ENCODE measurements at places on chromosomes 7 and 10.
A peak's percentile ranks its signal among the peaks of the same experiment; 100 is the strongest.

DNA sequence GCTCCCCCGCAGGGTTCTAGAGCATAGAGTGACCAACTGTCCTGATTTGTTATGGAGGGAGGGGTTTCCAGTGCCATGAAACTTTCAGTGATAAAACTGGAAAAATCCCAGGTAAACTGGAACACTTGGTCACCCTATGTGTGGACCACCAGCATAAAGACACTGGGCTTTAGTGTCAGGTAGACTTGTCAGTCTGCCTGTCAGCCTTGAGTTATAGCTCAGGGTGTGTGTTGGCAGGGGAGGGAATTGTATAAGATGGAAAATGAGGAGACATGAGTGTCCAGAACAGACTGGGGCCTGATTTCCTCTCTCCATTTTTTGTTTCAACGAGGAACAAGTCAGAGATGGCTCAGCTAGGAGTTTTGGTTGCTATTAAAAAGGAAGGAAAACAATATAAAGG is 10.2 kb upstream of the EFCAB10 start:
- DNase-seq = no peak

DNA sequence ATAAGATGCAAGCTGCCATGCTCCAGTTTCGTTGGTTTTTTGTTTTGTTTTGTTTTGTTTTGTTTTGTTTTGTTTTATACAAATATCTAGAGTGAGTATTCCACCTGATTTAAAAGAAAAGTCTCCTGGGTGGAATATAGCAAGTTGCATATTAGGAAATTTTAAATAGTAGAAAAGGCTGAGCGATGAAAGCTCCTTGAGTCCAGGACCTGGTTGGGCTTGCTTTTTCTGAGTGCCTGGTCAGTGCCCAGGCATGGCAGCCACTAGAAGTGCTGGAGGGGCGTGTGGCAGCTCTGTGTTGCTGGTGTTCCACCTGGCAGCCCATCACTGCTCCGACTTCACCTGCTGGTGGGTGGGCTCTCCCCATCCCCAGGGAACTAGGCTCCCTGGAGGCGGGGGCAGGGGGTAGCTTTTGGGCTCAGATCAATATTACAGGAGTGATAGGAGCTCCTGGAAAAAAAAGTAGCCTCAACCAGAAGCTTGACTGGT is 8.0 kb downstream of the COL17A1 start:
- DNase-seq = no peak

DNA sequence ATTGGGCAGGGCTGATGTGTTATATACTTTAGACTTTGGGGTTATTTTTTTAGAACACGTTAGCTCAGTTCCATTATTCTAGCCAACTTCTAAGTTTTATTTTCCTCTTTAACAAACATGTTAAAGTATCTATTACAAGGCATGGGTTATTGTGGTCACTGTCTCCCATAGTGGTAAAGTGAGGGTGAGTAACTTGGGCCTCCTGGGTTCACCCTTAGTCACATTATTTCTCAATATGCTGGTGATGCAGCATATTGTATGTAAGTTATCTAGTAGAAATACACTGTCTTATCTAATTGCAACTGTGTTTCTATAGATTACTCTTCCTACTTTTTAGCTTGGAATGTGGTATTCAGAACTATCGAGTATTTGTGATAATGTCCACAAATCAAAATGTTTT is 65.9 kb downstream of the BBS9 start:
- DNase-seq = no peak

DNA sequence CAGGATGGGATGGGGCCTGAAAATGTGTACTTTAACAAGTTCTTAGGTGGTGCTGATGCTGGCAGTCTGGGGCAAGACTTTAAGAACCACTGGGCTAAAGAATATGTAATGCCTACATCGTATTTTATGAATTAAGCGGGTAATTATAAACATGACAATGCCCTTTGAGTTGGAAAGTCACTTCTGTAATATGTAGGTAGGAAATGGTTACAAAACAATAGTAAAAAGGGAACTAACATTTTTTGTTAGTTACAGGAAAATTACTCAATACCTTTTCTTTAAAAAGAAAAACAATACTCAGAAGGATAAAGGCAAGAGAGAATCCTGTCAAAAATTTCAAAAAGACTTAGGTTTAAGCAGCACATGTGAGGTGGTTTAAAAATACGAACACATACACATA is 48.3 kb upstream of the STEAP4 start:
- DNase-seq = no peak

GRCh38 chr7:140304191-140304799 is 94.0 kb downstream of the SLC37A3 start:
- DNase-seq = no peak

GRCh38 chr7:935164-935873 is 19.2 kb downstream of the ADAP1 start:
- DNase-seq = no peak

GRCh38 chr10:6558272-6558671 is 21.8 kb downstream of the PRKCQ start:
- DNase-seq = no peak

DNA sequence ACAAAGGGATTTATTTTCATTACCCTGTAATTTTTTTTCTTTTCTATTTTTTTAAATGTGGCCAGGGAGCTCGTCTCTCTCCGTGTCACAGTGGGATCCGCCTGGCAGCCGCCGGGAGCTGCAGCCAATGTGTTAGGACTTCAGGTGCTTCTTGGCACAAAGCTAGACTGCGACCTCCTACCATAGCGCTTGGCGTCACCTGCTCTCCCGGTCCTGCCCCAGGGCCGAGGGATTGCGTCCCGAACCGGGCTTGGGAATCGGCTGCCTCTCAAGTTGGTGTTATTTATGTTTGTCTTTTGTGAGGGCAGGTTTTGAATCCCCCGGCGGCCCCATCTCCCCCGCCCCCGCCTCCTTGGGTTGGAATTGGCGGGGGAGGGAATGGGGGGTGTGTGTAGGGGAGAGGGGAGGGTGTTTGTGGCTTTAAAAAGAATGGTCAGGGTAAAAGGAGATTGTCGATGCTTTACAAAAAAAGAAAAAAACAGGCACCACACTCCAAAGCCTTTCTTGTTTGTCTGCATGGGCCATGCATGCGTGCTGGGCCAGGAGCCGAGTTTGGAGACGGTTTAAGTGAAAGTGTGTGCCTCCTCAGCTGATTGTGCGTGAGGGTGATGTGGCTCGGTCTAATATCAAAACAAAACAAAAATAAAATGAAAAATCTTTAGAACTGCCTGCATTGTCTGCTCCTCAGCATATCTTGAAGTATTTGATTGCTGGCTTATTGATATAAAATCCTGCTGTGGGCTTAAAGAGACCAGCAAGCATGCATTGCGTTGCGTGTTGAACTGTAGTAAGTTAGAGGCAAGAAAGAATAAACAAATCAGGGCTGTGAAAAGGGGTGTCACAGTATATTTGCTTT is 1.2 kb downstream of the PPP1R9A start:
- DNase-seq = peak; percentile 74

GRCh38 chr7:79820387-79820786 is 314.2 kb upstream of the GNAI1 start:
- DNase-seq = peak; percentile 93

DNA sequence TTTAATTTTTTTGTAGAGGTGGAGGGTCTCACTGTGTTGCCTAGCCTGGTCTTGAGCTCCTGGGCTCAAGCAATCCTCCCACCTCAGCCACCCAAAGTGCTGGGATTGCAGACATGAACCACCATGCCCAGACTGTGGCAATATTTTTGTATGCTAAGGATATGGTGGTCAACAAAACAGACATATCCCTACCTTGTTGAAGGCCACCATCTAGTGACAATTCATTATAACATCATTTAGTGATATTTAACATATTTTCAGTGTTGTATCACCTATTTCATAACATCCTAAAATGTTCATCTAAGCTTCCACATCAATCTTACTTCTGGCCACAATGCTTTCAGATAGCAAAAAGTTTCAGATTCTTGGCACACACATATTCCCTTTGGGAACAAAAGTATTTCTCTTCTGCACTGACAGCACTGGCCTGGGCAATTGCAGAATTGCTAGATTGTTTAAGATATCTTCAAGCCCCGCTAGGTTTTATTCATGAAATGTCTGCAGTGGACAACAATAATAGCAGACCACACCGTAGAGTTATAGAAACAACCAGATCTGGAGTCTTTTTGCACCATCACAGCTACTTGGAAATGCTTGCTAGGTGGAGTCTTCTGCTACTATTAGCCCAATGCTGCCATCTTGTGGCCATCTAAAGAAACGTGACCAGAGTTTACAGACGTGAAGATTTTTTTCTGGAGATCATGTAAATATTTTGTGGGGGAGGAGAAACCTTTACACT is 58.4 kb downstream of the DNAJC12 start:
- peak; percentile 87 for DNase-seq

DNA sequence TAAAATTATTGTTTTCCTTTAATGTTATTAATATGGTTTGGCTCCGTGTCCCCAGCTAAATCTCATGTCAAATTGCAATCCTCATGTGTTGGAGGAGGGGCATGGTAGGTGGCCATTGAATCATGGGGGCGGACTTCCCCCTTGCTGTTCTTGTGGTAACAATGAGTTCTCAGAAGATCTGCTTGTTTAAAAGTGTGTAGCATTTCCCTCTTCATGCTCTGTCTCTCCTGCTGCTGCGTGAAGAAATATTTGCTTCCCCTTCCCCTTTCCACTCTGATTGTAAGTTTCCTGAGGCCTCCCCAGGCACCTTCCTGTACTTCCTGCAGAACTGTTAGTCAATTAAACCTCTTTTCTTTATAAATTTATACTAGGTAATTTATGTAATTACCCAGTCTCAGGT is 27.5 kb downstream of the VIM start:
- DNase-seq = no peak

DNA sequence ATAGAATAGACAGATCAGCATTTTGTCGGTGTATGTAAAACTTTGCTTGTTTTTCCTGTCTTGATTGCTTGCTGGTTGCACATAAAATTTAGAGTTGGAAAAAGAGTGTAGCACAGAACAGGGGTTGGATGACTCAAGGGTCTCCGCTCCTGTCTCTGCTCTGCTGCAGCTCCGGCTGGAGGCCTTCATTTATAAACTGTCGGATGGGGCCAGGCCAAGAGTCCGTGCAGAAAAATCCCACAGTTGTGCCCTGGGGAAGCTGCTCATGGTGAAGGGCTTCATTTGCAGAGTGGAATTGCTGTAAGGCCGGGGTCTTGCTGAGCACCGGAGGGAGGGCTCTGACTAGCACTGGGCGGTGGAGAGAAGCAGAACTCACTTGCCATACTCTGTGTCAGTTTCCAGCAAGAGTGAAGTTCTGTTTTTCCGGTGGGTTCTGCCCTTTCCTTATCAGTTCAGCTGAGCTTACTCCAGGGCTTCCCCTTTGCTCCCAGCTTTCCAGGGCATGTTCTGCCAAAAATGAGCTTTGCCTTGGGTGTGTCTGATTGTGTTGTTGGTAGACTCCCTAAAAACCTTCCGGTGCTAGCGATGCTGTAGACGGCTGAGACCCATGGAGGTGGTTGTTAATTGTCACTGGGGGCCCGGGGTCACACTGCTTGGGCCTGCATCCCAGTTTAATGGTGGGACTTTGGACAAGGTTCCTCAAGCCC is 67.2 kb downstream of the CAMK1D start:
- DNase-seq = no peak

GRCh38 chr7:68783684-68784083 is 814.6 kb upstream of the AUTS2 start:
- DNase-seq = no peak

DNA sequence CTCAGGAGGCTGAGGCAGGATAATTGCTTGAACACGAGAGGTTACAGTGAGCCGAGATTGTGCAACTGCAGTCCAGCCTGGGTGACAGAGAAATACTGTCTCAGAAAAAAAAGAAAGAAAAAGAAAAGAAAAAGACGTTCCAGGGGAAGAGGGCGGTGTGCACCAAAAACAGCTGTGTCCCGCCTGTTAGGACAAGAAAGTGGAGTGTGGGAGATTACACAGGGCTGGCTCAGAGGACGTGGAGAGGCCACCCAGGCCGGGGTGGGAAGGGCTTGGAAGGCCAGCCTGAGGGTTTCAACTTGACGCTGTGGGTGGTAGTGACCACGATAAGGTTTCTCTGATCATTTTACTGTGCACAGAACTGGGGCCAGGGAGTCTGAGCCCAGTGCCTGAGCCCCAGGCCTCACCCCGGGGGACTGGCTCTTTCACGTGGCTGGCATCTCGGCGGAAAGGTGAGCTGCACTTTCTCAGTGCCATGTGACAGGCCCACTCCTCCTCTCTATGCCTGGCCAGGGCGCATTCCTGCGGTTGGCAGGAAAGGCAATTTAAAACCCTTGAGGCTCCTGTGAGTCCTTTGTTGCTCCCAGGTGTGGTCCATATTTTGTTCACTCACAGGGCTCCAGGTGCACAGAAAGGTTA is 13.9 kb downstream of the RHBDD2 start:
- DNase-seq = peak; percentile 85

- no peak for DNase-seq
Measured at GRCh38 chr7:80057488-80057887, 77.1 kb upstream of the GNAI1 start.

- peak; percentile 72 for DNase-seq
Measured at GRCh38 chr7:151062399-151063211, 3.2 kb downstream of the SLC4A2 start.

DNA sequence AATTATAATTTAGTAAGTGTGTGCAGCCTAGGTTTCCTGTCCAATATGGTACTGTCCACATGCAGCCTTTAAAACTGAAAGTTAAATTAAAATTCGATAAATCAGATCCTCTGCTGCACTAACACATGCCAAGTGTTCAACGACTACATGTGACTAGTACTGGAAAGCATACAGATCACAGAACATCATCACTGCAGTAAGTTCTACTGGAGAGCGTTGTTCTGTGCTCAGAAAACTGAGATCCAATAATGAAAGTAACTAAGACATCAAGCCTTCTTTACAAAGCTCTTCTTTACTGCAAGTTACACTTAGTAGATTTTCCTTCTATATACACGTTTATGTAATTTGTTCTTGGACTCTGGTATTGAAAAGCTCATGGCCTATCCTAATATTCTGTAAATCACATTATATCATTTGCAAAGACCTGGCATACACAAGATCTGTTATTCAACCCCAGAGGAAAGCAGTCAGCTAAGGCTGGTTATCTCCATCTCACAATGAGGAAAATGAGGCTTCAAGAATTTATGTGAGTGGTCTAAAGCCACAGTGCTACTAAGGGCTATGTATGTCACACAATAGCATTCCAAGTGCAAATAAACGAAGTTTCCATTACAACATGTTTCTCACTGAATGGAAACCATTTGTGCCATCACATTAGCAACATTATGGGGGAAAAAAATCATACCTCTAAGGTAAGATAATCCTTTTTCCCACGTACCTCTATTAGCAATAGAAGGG is 77.6 kb downstream of the VPS41 start:
- no peak for DNase-seq

DNA sequence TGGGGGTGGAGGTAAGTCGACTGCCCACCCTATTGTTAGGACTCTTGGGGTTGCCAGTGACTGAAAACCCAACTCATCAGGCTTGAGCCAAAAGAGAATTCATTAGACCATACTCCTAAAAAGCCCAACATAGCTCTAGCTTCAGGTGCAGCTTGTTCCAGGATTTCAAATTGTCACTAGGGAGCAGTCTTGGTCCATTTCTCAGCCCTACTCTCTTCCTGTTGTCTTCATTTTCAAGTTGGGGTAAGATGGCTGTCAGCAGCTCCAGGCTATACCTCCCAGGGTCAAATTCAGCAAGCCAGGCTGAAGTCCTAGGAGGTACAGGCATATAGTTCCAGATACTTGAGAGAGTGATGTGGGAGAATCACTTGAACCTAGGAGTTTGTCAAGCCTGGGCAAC is 14.9 kb upstream of the COL13A1 start:
- no peak for DNase-seq

GRCh38 chr10:77630507-77630848 is 7.1 kb downstream of the KCNMA1 start:
- DNase-seq = no peak

GRCh38 chr7:37930226-37930948 is 9.9 kb downstream of the EPDR1 start:
- DNase-seq = no peak

GRCh38 chr10:132450825-132451505 is 54.0 kb downstream of the PWWP2B start:
- DNase-seq = no peak
